ENCODE measurements at places on chromosomes 4 and X.

GRCh38 chr4:7581477-7581876 is 146.7 kb upstream of the PSAPL1 start:
- DNase-seq: no peak

DNA sequence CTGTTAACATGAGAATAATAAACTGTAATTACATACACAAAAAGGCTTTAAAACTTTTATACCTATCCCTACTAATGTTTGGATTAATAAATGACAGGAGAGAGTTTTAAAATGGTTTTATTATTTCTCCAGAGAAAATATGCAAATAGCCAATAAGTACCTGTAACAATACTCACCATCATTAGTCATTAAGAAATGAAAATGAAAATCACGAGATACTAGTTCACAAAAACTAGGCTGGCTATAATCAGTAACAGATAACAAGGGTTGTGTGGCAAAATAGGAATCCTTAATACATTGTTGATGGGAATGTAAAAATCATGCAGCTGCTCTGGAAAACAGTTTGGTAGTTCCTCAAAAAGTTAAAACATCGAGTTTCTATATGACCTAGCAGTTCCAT is 25.2 kb upstream of the AP1AR start:
- no peak for DNase-seq

GRCh38 chrX:136046295-136047015 is 61.2 kb downstream of the SLC9A6 start:
- DNase-seq: no peak

GRCh38 chr4:53003959-53004358 is 141.8 kb downstream of the RASL11B start:
- DNase-seq: no peak

Data from stimulated activated CD8-positive, alpha-beta memory T cell treated with anti-CD3 and anti-CD28 coated beads, Interleukin-4, amount 100 ng/mL, for 24 hours (primary cell).